Liver (tissue), 10 donors: ENCODE measurements at places on chromosomes 3 and 15. TPM values are rescaled to one million over a fixed set of nuclear protein-coding genes. Genes with fewer than 3 reads are reported as not detected.

The CCDC32 gene
- 13.5 TPM for total RNA-seq

The HRH1 gene
- total RNA-seq = 1.3 TPM

The MYO9A gene
- 12.0 TPM for total RNA-seq

The LMAN1L gene
- 0.08 TPM for total RNA-seq

The PRSS50 gene
- total RNA-seq = 0.33 TPM

The SCN11A gene
- 0.08 TPM for total RNA-seq

The C2CD4A gene
- total RNA-seq = under 0.01 TPM

The UQCC5 gene
- 8.5 TPM for total RNA-seq

The MEX3B gene
- total RNA-seq = 0.33 TPM

The REC114 gene
- not detected for total RNA-seq

The POPDC2 gene
- total RNA-seq = 1.1 TPM

DNA sequence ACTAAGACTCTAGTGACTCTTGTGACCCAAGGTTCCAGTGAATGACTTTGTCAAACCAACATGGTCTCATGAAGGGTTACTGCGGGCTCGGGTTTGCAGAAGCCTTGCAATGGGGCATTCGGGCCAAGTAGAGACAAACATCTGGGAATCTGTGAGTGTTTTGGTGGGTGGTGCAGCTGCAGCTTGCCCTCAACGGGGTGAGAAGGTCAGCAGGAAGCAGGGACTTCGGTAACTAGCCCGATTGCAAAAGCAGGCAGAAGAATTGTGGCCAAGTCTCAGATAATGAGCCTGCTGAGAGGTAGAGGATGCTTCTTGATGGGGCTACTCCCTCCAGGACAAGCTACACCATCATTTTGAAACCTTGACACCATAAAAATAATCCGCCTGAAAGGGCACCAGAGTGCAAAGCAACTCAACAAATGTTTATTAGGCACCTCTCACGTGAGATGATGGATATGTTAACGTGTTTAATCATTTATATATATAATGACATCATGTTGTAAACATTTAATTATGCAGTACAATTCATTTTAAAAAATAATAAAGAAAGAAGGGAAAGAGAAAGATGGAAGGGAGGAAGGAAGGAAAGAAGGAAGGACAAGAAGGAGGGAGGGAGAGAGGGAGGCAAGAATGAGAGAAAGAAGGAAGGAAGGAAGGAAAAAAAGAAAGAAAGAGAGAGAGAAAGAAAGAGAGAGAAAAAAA, 263.9 kb upstream of the IGF1R start:
- DNase-seq = no peak

- no peak for DNase-seq
These were observed 487.1 kb upstream of the CNTN3 start for GRCh38 chr3:75101329-75102147.

- no peak for DNase-seq
These were observed 88.4 kb upstream of the RAP2B start for GRCh38 chr3:153073636-153074035.

- DNase-seq = no peak
These were observed 476.0 kb upstream of the TBL1XR1 start for GRCh38 chr3:177673112-177673914.

DNA sequence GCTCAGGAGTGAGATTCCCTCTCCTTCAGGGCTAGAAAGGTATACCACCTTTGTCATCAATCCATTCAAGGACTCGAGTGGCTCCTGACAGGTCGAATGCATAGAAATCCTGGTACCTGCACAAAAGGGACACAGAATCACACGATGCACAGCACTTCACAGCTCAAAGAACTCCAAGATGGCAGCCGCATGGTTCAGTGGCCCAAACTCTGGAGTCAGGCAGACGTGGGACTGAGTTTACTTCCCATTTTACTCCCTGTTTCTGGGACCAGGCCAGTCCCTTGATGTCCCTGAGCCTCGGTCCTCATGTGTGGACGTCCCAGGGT, 536 bp downstream of the WDR73 start:
- no peak for DNase-seq

GRCh38 chr15:29570121-29570947, 251.9 kb downstream of the TJP1 start:
- DNase-seq = no peak

DNA sequence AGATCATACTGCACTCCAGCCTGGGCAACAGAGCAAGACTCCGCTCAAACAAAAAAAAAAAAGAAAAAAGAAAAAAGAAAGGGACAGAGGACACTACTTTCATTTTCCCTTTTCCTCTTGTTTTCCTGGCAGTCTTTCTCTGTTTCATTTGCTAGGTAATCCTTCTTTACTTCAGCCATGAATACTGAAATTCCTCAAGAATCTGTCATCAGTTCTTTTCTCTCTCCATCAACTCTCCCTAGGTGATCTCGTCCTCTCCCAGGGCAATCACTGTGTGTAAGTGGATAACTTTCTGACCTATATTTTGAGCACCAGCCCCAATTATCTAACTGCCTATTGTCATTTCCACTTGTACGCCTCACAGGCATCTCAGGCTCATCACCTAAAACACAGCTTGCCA, 51.5 kb downstream of the TTC23 start:
- DNase-seq = no peak

DNA sequence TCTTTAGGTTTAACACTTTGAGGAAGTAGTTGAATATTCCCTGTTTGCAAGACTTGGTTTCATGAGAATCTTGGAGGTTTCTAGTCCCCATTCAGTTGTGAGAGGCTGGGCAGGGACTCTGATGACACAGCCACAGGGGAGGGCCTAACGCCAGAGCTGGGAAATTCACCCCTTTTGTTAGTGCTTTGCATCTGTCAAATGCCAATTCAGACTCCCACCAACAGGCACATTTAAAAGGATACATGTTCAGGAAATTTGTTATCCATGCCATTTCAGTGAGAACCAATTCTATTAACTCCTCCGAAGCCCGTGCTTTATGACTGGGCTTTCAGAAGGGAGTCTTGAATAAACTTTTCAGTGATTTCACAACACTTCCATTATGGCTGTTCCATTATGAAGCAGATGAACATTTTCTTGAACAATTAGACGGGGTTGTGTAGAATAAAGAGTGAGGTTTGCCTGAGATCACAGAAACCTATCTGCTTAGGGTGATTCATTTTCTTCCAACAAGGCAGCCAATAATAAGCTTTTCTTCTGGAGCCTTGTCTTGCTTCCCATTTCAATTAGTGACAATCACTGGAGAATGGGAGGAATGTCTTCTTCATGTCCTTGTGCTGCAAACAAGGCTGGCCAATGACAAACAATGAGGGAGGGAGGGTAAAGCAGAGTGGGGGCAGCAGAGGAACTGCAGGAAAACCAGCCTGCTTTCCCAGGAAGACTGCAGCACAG, 90.6 kb downstream of the SOX14 start:
- no peak for DNase-seq

GRCh38 chr15:42287931-42288330, 14.7 kb upstream of the TMEM87A start:
- no peak for DNase-seq

DNA sequence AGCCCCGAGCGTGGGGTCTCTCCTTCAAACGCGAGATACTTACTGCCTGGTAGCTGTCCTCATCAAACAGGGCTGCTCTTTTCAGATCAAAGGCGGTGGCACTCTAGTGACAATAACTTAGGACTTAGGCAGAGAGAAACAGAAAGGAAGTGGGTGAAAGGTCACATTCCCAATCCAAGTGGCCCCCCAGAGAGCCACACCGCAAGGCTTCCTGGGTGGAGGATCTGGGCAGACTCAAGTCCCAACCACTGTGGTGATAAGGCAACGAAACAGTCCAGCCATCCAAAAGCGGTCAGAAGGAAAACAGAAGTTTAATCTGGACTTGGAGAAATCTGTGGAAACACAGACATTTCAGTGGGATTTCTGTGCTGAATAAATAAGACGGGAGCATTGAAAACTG, 227.2 kb downstream of the ADAMTS17 start:
- no peak for DNase-seq

- DNase-seq = no peak
These were observed 25.1 kb downstream of the SPSB4 start for GRCh38 chr3:141076036-141076773.

DNA sequence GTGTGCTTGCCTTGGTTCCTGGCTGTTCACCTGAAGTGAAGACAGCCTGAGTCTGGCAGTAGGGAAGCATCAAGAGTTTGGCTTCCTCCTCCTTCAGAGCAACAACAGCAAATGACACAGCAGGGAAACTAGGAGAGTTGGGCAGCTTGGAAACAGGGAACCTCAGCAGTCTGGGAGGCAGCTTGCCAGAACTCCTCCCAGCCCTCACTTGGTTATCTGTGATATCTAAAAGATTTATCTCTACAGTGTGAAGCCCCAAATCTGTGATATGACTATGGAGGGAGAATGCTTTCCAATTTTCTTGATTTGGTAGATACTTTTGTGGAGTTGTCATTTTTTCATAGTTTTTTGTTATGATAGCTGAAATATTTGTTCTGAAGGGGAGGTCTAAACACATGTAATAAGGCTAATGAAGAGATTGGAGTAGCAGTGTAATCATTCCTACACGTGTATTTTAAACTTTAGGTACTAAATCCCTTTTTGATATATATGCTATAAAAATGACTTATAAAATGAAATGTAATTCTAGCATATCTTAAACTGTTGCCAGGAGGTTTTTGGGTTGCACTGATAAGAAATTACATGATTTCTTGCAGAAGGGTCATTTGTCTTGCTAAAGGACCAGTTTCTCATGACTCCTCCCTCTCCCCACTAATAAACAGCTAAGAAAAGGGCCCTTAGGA, 20.8 kb downstream of the UBE2E1 start:
- no peak for DNase-seq

GRCh38 chr3:110750201-110750600, 321.4 kb upstream of the NECTIN3 start:
- DNase-seq = no peak

- DNase-seq = no peak
These were observed 420.4 kb downstream of the PDCD6IP start for GRCh38 chr3:34218706-34219385.

DNA sequence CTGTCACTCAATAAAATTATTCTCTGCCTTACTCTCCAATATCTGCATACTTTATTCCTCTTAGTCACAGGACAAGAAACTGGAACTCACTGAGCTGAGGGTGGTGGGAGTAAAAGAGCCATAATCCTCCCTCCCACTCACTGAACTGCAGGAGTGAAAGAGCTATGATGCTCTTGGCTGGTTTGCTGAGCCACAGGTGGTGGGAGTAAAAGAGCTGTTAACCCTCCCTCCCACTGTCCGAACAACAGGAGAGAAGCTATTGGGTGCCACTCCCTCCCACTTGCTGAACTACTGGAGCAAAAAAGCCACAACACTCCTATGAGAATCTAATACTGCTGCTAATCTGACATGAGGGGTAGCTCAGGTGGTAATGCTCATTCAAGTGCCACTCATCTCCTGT, 391.0 kb downstream of the NSUN3 start:
- no peak for DNase-seq

DNA sequence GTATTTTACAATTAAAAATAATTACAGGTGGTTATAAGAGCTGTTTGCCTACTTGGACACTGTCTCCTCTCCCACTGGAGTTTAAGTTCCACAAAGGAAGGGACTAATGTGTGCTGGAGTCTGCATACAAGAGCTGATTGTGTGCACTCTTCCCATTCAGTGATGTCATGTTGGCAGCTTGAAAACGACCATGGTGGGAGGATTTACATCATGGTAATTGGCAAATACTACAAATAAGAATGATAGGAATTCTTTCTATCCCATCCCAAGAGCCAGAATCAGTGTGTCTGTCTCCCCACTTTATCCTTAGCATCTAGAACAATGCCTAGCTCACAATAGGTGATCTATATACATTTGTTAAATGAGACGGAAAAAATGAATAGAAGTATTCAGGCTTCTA, 14.1 kb downstream of the ITGA11 start:
- DNase-seq = no peak

DNA sequence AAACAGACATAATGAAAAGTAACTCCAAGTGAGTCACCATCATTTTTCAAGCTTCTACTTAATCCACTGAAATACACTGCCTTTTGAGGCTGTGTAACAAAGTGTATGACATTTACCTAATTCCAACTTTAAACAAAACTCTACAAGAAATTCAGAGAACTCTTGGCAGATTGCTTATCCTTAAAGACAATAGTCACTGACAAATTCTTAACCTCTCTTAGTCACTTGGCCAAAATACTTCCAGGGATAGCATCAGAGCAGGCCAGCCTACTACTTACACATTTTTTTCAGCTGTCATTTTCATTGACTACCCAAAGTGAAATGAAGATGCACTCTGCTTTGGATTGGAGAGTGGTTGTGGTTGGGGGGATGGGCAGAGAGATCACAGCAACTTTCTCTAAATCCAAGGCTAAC, 3.6 kb downstream of the WWTR1 start:
- no peak for DNase-seq

GRCh38 chr15:75069301-75069925, 46.0 kb downstream of the PPCDC start:
- no peak for DNase-seq

GRCh38 chr3:94070341-94070911, 7.6 kb downstream of the NSUN3 start:
- DNase-seq = no peak

DNA sequence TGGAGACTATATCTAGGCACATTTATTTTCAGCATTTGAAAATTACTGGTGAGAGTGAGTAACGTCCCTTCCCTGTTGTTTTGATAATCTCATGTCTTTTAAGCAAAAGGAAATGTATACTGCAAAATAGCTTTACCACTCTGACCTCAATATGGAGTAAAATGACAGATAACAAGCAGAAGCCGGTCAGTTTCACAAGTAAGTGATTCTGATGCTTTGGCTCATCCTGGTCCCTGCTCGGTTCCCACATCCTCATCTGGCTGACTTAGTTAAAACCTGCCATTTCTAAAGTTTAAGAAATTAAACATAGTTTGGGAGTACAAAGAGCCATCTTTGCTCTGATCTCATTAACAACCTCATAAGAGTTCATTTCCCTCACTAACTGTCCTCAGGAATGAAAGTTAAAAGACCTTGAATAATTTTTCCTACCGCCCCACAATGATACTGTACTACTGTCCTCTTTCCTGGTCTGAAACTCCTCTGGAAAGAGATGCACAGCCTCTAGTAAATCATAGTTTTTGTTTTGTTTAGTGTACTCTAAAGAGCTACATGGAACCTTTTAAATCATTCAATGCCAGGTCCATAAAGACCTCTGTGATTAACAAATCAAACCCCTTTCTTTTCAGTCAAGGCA, 72.3 kb upstream of the ICE2 start:
- no peak for DNase-seq

- peak; percentile 53 for DNase-seq
These were observed at the start of gene SPTSSB for GRCh38 chr3:161371441-161372320. Gene SPTSSB (minus strand): TSS chr3:161371517. CDS start chr3:161346323, 25,194 bp downstream.

- no peak for DNase-seq
These were observed 210.5 kb downstream of the DTWD1 start for GRCh38 chr15:49831206-49831965.

DNA sequence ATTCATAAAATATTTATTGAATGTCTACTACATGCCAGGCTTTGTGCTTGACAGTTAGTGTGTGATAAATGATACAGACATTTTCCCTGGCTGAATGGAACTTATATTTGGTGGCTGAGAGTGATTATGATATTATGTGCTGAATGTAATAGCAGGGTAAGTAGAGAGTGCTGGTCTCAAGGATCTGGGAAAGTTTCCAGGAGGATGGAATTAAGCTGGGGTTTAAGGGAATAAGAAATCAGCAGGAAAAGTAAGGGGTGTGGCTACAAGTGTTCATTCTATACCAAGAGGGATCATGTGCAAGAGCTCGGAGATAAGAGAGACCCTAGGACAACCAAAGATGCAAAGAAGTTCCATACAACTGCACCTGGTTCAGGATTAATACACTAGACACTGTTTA, 500.1 kb upstream of the CFAP20DC start:
- no peak for DNase-seq
